ENCODE measurements at places on chromosomes 12 and 14. TPM values are rescaled to one million over a fixed set of nuclear protein-coding genes. Genes with fewer than 3 reads are reported as not detected.

- no peak overlapping the region for H3K27ac ChIP-seq
- peaks cover 22% of the 10 kb centered on the region for H3K4me1 ChIP-seq
- no peaks in the 10 kb centered on the region for H3K36me3 ChIP-seq
Observed at GRCh38 chr14:24084440-24084839, 9.7 kb upstream of the PCK2 start.

DNA sequence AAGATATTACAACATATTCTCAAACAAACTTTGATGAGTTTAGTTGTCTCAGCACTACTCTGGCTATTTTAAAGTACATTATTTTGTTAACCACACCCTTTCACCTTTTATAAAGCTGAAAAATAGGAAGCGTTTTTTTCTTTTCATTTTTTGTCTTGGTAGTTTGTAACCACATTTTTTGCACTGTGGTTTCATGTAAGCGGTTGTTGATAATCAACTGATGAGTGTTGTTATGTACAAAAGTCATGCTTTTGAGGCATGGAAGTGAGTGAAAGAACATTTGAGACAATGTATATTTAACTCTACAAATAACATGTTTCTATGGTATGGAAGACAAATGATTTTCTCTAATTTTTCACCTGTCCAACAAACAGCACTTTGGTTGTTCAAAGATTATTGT is 52.1 kb upstream of the ATP2B1 start:
- H3K4me1 ChIP-seq, result peaks cover 38% of the 10 kb centered on the region
- peaks cover 5% of the 10 kb centered on the region for H3K36me3 ChIP-seq
- DNase-seq, result peak; percentile 22
- H3K27me3 ChIP-seq, result no peaks in the 10 kb centered on the region
- H3K4me3 ChIP-seq, result no peak overlapping the region

- no peaks in the 10 kb centered on the region for H3K27me3 ChIP-seq
- H3K4me1 ChIP-seq, result no peaks in the 10 kb centered on the region
- H3K36me3 ChIP-seq, result no peaks in the 10 kb centered on the region
- no peak overlapping the region for H3K4me3 ChIP-seq
- no peak overlapping the region for H3K27ac ChIP-seq
- no peak for DNase-seq
Observed at GRCh38 chr14:44379292-44379977, 127.6 kb downstream of the FSCB start.

DNA sequence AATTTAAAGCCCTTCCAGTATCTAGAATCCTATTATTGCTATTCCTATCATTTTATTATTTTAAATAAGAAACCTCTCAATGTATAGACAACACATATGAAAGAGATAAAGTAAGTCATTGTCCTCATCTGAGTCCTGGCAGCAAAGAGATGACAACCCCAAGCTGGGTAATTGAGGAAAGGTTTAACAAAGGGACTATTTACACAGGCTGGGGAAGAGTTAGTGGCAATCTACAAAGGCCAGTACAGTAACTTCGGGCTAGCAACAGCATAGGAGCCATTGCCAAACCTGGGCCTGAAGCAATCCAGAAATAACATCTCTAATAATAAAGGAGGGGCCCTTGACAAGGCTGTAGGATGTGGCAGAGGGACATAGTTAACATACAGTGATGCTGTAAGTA is 11.2 kb downstream of the PDE6H start:
- H3K36me3 ChIP-seq, result no peaks in the 10 kb centered on the region
- H3K27ac ChIP-seq, result no peak overlapping the region
- H3K4me1 ChIP-seq, result peaks cover 56% of the 10 kb centered on the region
- no peak overlapping the region for H3K4me3 ChIP-seq
- no peaks in the 10 kb centered on the region for H3K27me3 ChIP-seq

DNA sequence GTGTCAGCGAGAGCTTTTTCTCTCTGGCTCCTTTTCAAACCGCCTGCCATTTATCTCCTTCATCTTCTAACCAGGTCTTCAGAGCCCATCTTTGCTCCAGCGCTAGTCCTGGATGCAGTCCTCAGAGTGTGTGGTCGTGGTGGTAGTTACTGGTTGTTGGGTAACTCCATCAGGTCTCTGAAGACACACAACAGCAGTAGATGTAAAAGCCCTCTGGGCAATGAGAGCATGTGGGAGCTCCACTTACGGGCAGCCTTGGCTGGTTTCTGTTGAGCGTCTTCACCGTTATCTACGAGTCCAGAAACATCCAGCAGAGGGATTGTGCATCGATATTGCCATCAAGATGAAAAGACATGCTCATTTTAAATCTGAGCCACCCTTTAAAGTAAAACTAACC is 61.2 kb downstream of the FBXL14 start:
- no peaks in the 10 kb centered on the region for H3K36me3 ChIP-seq
- H3K27me3 ChIP-seq, result peaks cover 71% of the 10 kb centered on the region
- peak overlapping the region; percentile 25 for H3K4me3 ChIP-seq

- H3K4me3 ChIP-seq, result peak overlapping the region; percentile 95
- no peak for DNase-seq
Observed at GRCh38 chr14:100376751-100377171, 53.6 kb downstream of the SLC25A47 start.

Gene NUMB
- total RNA-seq, result 49.6 TPM

DNA sequence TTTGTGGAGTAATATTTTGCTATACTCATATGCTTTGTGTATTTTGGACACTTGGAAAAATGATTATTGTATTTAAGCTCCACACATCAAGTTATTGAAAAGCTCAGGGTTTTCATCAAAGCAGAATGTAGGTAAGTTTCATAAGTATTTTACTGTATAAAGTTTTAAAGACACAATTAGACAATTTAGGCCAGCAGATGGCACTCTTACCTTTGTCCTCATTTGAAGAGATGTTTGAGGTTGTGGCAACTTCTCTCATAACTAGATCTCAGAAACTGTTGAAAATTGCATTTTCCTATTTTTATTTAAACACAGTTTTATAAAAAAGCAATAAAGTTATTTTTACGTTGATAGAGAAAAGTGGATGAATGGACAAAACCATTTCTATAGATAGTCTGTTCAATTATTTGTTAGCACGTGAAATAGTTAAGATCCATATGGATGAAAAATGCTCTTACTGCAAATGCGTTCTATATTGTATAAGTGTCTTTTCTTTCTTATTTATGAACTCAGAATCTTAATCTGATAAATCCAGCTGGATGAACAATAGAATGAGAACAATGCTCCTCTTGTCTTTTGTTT is 300.0 kb downstream of the AEBP2 start:
- H3K4me3 ChIP-seq, result no peak overlapping the region
- peaks cover 2% of the 10 kb centered on the region for H3K27me3 ChIP-seq
- no peak overlapping the region for H3K27ac ChIP-seq
- no peaks in the 10 kb centered on the region for H3K4me1 ChIP-seq

Data from activated CD4-positive, alpha-beta T cell treated with anti-CD3 and anti-CD28 coated beads, Interleukin-2, amount 10 ng/mL, durations not matched to agents 7 days and 5 days (primary cell).